MCF 10A (cell line): ENCODE measurements at places on chromosomes 5 and 9. TPM values are rescaled to one million over a fixed set of nuclear protein-coding genes. Genes with fewer than 3 reads are reported as not detected.
A peak's percentile ranks its signal among the peaks of the same experiment; 100 is the strongest.

GRCh38 chr5:6766604-6767093, 53.4 kb downstream of the TENT4A start:
- DNase-seq = peak; percentile 96

- DNase-seq = no peak
These were observed 238.6 kb downstream of the SLF1 start for GRCh38 chr5:94857111-94857510.

GRCh38 chr5:1779021-1779680, 20.5 kb downstream of the MRPL36 start:
- no peak for DNase-seq

DNA sequence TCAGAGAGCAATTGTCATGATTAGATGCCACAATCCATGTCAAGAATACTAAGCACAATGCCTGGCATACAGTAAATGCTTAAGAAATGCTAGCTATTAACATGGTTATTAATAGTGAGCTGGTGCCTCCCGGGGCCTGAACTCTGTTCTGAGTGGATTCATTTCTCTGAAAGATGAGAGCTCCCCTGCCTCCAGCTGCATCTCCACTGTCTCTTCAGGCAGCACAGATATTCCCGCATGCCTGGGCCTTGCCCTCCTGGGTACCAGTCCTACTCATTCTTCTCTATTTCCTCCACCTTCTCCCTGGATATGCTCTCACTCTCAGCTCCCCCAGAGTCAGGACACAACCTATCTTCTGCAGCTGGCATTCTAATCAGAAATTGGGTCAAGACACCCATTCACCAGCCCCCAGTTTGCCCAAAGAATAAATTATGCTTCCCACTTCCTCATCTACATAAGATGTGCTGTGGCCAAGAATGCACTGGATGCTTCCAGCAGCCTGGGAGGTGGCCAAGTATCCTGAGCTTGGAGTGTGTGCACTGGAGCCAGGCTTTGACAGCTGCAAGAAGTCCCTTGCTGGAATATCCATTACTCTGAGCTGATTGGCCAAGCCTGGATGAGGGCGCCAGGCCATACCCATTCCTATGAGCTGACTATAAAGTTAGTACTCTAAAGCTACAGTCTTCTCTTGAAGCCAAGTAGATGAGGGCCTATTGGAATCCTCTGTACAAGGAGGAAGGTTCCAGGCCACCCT, 669.0 kb downstream of the ACTL7B start:
- no peak for DNase-seq

- no peak for DNase-seq
These were observed 114.5 kb downstream of the RXRA start for GRCh38 chr9:134440636-134441226.

- DNase-seq = no peak
These were observed 54.2 kb upstream of the PAM start for GRCh38 chr5:102700916-102701315.

GRCh38 chr5:115873392-115873791, 31.7 kb downstream of the AP3S1 start:
- DNase-seq = peak; percentile 39

GRCh38 chr5:68698025-68698940, 395.5 kb upstream of the SLC30A5 start:
- no peak for DNase-seq

DNA sequence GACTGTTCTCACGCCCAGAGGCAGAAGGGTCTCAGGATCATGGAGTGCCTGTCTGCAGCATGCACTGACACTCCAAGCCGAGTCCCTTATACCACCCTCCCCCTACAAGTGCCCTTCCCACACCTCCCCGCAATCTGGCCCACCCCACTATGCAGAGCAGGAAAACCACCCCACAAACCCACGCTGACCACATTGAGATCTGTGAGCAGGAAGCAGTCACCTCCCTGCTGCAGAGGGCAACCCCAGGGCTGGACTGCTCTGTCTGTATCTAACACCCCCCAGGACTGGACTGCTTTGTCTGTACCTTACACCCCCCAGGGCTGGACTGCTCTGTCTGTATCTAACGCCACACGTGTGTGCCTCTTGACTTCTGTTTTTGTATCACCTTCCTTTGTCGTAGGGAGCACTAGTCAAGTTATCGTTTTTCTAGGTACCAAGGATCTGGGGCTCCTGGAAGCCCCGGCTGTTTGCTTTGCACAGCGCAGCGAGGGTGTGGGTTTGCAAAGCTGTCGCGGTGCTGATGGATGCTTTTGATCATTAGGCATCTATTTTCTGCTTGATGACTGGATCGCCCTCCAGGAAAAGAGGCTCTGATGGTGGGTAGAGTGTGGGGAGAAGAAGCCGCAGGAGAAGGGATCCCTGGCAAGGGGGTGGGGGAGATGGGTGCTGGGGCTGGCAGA, 21.5 kb downstream of the OLFM1 start:
- DNase-seq = no peak

GRCh38 chr5:87560528-87560927, 147.8 kb upstream of the CCNH start:
- DNase-seq = no peak

- DNase-seq = no peak
These were observed 498.8 kb upstream of the CDH18 start for GRCh38 chr5:20486826-20487225.

GRCh38 chr9:111052791-111053190, 14.5 kb upstream of the LPAR1 start:
- DNase-seq = no peak

GRCh38 chr9:100406962-100407361, 20.0 kb upstream of the MSANTD3 start:
- no peak for DNase-seq

GRCh38 chr5:100787648-100788047, 115.4 kb downstream of the ST8SIA4 start:
- DNase-seq = no peak

DNA sequence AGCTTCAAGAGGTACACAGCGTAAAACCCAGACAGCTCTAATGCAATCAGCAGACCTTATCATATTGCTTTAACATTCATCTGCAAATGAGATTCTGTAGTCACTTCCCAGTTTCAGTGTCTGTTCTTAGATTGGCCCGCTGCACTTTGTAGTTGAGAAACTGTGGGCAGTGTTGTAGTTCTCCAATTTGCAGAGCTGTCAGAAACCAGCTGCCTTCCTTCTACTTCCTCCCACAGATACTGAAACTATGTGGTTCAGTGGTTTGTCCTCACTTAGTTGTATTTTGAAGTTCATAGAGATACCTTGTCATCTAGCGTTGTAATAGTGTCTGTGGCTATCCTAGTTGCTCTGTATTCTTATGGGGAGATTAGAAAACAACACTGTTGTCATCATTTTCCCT, 39.6 kb upstream of the TRIM36 start:
- DNase-seq = no peak

GRCh38 chr5:108730617-108731340, 16.9 kb upstream of the FER start:
- no peak for DNase-seq

DNA sequence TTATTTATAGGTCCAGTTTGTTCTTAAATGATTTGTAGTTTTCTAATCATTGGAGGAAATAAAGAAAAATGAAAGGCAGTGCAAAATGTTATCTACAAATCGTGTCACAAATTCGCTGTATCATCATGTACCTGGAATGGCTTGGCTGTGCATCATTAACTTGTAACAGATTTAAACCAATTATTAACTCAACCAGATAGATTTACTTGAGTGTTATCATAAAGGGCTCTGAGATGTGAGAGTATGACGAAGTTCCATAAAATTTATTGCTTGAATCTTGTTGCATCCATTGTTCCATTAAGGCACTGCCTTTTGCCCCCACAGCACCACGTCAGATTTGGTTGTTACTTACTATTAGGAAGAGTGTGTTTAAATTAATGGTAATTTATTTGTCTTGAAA, 23.5 kb downstream of the PCSK5 start:
- no peak for DNase-seq

- peak; percentile 22 for DNase-seq
These were observed 141.6 kb downstream of the GHR start for GRCh38 chr5:42564689-42565356.

- no peak for DNase-seq
These were observed 64.7 kb downstream of the GGTA1 start for GRCh38 chr9:121434969-121435368.

- DNase-seq = no peak
These were observed 2.7 kb upstream of the CNOT6 start for GRCh38 chr5:180491496-180491895.

DNA sequence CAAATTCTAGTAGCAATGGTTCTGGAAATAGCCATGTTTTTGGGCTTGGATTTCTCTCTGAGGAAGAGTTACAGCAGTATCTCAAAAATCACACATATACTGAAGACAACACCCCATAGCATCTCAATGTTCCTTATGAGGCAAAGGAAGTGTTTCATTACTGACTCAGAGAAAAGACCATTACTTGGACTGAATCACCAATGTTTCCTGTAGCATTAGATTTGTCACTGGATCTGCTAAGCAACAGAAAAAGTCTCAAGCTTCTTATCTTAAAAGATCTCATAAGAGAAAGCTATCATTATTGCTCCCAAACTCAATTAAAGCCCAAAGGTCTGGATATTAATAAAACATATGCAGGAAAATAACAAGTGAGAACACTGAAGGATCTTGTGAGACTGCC, 272.4 kb downstream of the ADAMTS6 start:
- DNase-seq = peak; percentile 45

DNA sequence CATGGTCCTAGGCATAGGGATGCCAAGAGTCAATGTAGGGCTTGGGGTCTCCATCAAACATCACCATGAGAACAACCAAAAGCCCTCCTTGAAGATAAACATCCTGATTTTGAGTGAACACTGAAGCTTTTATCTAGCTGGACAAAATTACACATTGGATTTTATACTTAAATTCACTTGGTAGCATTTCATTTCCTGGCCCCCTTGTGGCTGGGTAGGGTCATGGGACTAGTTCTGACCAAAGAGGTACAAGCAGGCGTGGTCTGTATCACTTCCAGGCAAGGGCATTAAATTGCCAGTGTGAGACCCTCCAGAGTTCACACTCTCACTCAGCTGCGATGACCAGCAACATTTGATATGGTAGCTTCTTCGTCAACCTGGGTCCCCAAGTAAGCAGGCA, 320.3 kb downstream of the ACTL7B start:
- DNase-seq = peak; percentile 18

GRCh38 chr9:121997791-121998190, 95.3 kb downstream of the TTLL11 start:
- no peak for DNase-seq

- DNase-seq = no peak
These were observed 39.3 kb upstream of the ORM1 start for GRCh38 chr9:114283551-114284111.

DNA sequence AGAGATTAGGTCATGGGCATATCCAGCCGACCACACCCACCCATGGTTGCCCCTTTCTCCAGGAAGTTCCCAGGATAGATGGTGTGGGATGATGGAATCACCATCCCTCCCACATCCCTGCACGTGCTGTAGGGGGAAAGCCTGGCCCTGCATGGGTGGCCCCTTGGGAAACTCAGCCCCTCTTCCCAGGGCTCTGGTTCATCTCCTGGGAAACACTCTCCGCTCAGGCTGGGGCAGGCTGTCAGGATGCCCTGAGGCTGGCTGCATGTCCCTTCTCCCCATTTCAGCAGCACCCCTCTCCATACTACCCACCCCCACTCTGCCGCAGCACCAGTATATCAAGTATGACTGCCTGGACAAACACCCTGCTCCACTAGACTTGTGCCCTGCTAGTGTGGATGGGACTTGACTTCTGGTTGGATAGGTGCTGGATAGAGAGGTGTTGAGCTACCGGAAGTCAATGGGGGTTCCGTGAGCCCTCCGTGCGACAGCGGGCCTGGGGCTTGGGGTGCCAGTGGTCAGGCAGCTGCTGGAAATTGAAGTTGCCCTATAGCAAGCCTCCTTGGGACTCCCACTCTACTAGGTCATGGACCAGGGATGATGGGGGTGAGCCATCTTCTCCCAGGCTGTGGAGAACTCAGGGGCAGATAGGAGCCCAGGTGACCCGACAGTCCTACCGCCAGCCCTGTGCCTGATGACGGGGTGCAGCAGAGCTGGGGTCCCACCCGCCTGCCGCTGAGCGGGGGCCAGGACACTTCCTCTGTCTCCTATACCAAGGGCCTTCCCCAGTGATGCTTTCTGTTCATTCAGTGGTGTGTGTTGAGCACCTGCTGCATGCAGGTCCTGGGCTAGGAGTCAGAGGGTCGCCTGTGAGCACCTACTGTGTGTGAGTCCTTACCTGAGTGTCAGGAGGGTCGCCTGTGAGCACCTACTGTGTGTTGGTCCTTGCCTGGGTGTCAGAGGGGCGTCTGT, 69.4 kb upstream of the COL5A1 start:
- no peak for DNase-seq

- no peak for DNase-seq
These were observed 86.9 kb upstream of the TTC23L start for GRCh38 chr5:34751807-34752736.

GRCh38 chr5:119070578-119070827, 384 bp upstream of the DMXL1 start:
- DNase-seq = no peak

DNA sequence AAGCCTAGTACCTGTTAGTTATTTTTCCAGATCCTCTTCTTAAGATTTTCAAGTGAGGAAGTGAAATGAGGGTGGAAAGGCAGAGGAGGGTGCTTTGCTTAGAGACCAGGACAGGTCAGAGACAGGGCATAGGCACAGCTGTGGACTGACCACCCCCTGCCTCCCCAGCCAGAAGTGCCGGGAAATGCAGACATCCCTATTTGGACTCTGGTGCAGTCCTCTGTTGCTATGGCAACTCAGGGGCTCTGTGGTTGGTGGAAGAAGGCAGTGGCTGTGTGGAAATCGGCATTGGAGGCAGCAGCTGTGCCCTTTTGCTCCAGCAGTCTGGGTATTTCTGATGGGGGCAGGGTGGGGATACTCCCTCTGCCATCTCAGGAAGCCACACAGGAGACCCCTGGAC, 43.3 kb upstream of the NDFIP1 start:
- DNase-seq = peak; percentile 19

Gene PAEP
- not detected in 2 replicates for total RNA-seq

Gene GPR151
- total RNA-seq = not detected in 2 replicates

Gene GADD45G
- 0.69 TPM in 1 of 2 replicates, not detected in the other for total RNA-seq

Gene CLIC3
- total RNA-seq = 1.2 and 4.2 TPM in 2 replicates

Gene PITX1
- 37.1 and 42.9 TPM in 2 replicates for total RNA-seq

Gene TICAM2
- 3.7 and 8.3 TPM in 2 replicates for total RNA-seq

Gene HAVCR2
- 0.17 TPM in 1 of 2 replicates, not detected in the other for total RNA-seq

Gene PPP3R2
- not detected in 2 replicates for total RNA-seq

Gene C5orf58
- not detected in 2 replicates for total RNA-seq

Gene MYMK
- total RNA-seq = not detected in 2 replicates

Gene CMYA5
- total RNA-seq = 0.37 and 0.61 TPM in 2 replicates

Gene SPTAN1
- total RNA-seq = 254 and 280 TPM in 2 replicates

Gene PSMD5
- total RNA-seq = 71.0 and 91.0 TPM in 2 replicates
